Pancreas (tissue), 10 donors: ENCODE measurements at places on chromosomes 4 and X. TPM values are rescaled to one million over a fixed set of nuclear protein-coding genes. Genes with fewer than 3 reads are reported as not detected.
A peak's percentile ranks its signal among the peaks of the same experiment; 100 is the strongest.

MAOA gene
- total RNA-seq, result 43.1 TPM

RAB9B gene
- 1.1 TPM for total RNA-seq

IL2 gene
- 2.6 TPM for total RNA-seq

COQ2 gene
- total RNA-seq, result 3.4 TPM

UGT2B28 gene
- not detected for total RNA-seq

DKK2 gene
- total RNA-seq, result 0.09 TPM

TMPRSS11D gene
- total RNA-seq, result not detected

- H3K4me1 ChIP-seq, result peaks cover 12% of the 10 kb centered on the region
- H3K27me3 ChIP-seq, result no peaks in the 10 kb centered on the region
- DNase-seq, result peak; percentile 73
- H3K36me3 ChIP-seq, result no peaks in the 10 kb centered on the region
- peak overlapping the region; percentile 50 for H3K27ac ChIP-seq
- no peak overlapping the region for H3K4me3 ChIP-seq
Measured at GRCh38 chr4:140158365-140159030, 4.5 kb upstream of the MAML3 start.

- H3K36me3 ChIP-seq, result no peaks in the 10 kb centered on the region
- H3K4me3 ChIP-seq, result no peak overlapping the region
- DNase-seq, result no peak
- H3K4me1 ChIP-seq, result no peaks in the 10 kb centered on the region
- peaks cover 4% of the 10 kb centered on the region for H3K27me3 ChIP-seq
- no peak overlapping the region for H3K27ac ChIP-seq
Measured at GRCh38 chr4:156313497-156313896, 359.8 kb upstream of the CTSO start.

- H3K4me1 ChIP-seq, result peaks cover 5% of the 10 kb centered on the region
- H3K4me3 ChIP-seq, result no peak overlapping the region
- no peak overlapping the region for H3K27ac ChIP-seq
- H3K27me3 ChIP-seq, result no peaks in the 10 kb centered on the region
Measured at GRCh38 chr4:153142700-153143438, 61.4 kb upstream of the TRIM2 start.

GRCh38 chrX:15136795-15137194 is 133.1 kb downstream of the ASB9 start:
- no peak overlapping the region for H3K4me3 ChIP-seq
- DNase-seq, result no peak
- no peaks in the 10 kb centered on the region for H3K27me3 ChIP-seq
- no peaks in the 10 kb centered on the region for H3K4me1 ChIP-seq
- H3K36me3 ChIP-seq, result no peaks in the 10 kb centered on the region

GRCh38 chrX:51891821-51892551 is 1.4 kb upstream of the MAGED1 start:
- no peaks in the 10 kb centered on the region for H3K27me3 ChIP-seq
- no peak overlapping the region for H3K27ac ChIP-seq
- H3K4me1 ChIP-seq, result no peaks in the 10 kb centered on the region
- H3K4me3 ChIP-seq, result no peak overlapping the region
- DNase-seq, result no peak

DNA sequence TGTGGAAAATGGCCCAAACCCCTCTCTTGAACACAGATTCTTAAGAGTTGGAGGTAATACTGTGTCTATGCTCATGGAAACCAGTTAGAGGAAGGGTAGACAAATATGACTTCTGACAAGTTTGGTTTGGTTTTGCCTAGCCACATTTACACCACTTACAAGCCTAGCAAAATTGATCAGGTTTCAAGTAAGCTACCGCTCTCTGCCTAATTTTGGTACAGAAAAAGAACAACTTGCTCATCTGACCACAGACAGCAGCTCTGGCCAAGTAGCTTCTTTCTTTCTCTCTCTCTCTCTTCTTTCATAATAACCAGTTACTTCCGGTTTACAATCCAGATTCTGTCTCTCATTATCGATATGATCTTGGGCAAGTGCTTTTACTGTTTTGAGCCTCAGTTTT is 260.0 kb downstream of the GLUD2 start:
- no peaks in the 10 kb centered on the region for H3K4me1 ChIP-seq
- H3K27me3 ChIP-seq, result no peaks in the 10 kb centered on the region
- H3K4me3 ChIP-seq, result no peak overlapping the region
- no peaks in the 10 kb centered on the region for H3K36me3 ChIP-seq
- DNase-seq, result no peak

DNA sequence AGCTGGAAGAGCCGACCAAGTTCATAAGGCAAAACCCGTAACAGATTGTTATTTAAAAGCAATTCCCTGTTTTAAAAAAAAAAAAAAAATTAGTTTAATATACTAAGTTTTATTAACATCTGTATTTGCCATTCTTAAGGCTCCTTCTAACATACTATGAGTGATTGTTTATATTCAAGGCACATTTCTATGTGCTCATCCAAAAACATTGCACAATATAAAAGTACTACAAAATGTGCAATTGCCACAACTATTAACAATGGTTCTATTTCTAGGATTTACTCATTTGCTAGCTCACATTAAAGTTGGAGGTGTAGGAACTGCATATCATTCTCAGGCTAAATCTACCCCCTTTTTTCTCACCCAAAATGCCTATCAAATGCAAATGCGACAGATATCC is 46.1 kb downstream of the CNOT6L start:
- DNase-seq, result no peak
- H3K4me3 ChIP-seq, result no peak overlapping the region
- no peaks in the 10 kb centered on the region for H3K27me3 ChIP-seq
- no peak overlapping the region for H3K27ac ChIP-seq
- no peaks in the 10 kb centered on the region for H3K36me3 ChIP-seq

DNA sequence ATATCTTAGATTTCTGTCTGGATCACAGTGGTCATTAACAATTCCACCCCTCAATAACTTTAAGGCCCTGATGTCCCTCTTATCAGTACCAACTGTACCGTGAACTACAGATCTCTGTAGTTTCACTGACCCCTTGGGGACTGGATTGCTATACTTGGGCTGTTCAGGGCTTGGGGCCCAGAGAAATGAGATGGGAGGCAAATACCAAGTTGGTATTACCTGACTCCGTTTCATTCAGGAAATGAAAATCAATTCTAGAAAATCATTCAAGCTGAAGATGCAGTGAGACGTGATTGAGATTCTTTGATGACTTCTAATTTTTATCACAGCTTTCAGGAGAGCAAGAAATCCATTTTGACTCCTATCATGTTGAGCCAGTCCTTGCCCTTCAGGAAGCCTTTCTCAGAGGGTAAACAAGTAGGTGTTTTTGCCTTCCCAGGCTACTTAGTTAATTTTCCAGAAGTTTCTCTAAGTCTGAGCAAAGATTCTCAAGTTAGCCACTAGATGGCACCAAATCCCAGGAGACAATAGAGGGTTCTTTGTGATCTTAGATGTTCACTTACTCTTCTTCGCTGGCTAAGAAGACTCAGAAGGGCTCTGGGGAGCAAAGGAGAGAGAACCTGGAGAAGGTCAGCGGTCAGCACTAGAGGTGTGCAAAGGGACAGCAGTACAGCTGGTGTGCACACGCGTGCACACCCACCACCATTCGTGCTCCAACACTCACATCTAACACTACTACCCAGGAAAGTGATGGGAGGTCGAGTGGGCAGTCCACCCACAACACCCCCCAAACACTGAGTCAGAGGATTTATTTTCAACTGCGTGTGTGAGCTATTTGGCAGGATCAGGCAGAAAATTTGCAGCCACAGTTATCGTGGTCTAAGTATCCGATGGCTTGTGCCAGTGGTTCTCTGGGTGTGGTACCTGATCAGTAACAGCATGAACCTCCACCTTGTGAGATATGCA is 7.4 kb downstream of the HNRNPH2 start:
- H3K36me3 ChIP-seq, result no peaks in the 10 kb centered on the region
- H3K27me3 ChIP-seq, result no peaks in the 10 kb centered on the region
- H3K4me3 ChIP-seq, result no peak overlapping the region
- peak overlapping the region; percentile 56 for H3K27ac ChIP-seq
- DNase-seq, result no peak

DNA sequence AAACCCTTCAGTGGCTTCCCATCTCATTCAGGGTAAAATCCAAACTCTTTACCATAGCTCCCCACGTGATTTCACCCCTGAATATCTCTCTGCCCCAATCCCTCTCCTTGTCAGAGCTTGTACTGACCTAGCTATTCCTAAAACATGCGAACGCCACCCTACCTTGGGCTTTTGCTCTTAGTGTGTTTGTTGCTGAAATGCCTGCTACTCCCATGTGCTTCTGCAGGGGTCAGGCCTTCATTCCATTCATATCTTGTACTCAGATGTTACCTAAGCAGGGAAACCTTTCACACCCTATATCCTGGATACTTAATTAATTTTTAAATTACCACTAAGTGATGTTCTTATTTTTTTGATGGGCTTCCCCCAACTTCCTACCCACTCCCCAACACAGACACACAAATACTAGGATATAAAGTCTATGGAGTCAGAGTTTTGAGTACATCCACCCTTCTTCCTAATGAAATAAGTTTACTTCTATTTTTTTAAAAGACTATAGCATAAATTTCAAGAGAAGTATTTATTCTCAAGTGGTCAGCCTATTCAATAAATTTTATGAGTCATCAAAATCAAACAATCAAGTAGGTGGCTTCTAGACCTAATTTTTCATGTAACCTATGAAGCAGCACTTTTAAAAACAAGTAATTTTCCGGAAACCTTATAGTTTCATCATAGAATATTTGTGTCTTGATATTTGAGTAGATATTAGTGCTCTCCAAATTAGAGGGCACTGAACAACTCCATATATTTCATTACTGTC is 189.4 kb downstream of the RAPGEF2 start:
- no peaks in the 10 kb centered on the region for H3K36me3 ChIP-seq
- H3K27me3 ChIP-seq, result no peaks in the 10 kb centered on the region
- no peak for DNase-seq
- H3K4me1 ChIP-seq, result no peaks in the 10 kb centered on the region
- H3K4me3 ChIP-seq, result no peak overlapping the region
- no peak overlapping the region for H3K27ac ChIP-seq

- no peaks in the 10 kb centered on the region for H3K27me3 ChIP-seq
- DNase-seq, result no peak
Measured at GRCh38 chr4:168408620-168409019, 71.7 kb downstream of the DDX60L start.

DNA sequence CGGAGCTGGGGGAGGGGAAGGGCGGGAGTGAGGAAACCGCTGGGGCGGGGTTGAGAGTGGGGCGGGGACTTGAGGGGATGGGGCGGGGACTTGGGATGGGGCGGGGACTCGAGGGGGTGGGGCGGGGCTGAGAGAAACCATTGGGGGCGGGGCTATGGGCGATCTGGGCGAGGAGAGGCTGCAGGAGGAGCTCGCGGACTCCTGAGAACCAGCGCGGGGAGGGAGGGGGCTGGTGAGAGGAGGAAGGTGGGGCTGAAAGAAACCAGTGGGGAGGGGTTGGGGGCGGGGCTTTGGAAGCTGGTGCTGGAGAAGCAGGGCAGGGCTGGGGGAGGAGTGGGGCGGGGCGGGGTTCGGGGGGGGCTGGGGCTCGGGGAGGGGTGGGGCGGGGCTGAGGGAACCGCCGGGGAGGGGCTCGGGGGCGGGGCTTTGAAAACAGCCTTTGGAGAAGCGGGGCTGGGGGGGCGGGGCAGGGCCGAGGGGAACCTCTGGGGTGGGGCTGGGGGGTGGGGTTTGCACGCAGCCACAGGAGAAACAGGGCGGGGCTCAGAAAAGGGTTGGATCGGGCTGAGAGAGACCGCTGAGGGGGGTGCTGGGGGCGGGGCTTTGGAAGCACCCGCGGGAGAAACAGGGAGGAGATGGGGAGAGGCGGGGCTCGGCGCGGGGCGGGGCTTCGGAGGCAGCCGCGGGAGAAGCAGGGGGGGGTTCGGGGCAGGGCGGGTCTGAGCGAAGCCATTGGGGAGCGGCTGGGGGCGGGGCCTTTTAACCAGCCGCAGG is 777 bp upstream of the EOLA2 start:
- no peaks in the 10 kb centered on the region for H3K4me1 ChIP-seq
- no peaks in the 10 kb centered on the region for H3K27me3 ChIP-seq
- H3K36me3 ChIP-seq, result no peaks in the 10 kb centered on the region
- H3K4me3 ChIP-seq, result no peak overlapping the region
- H3K27ac ChIP-seq, result peak overlapping the region; percentile 87

DNA sequence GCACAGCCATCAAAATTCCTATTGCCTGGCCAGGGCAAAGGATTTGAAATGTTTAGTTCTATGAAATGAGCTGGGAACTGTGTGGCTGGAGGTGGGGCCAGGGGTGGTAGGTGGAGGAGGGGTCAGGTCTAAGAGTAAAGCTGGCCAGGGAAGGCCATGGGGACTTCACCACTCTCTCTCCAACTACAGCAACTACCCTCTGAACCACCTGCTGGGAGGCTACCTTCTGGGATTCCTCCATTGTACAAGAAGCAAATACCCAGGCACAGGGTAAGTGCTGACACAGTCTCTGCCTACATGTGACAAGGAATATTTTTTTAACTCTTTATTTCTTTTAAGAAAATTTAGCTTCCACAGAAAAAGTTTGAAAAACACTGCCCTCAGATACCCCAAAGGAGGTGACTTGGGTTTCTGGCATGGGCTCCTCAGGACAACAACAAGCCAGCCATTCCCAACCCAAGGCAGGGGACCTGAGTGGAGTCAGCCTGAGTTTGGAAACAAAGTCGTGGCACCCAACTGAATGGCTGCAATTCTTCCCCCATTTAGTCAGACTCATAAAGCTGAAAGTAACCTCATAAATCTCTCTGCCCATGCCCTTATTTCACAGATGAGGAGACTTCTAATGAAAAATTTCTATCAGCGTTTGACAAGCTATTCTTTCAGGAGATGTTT is 593.8 kb upstream of the DIPK2B start:
- no peaks in the 10 kb centered on the region for H3K36me3 ChIP-seq
- H3K4me3 ChIP-seq, result no peak overlapping the region
- no peak for DNase-seq

- H3K4me3 ChIP-seq, result no peak overlapping the region
- no peaks in the 10 kb centered on the region for H3K36me3 ChIP-seq
Measured at GRCh38 chr4:97987019-97987648, 156.1 kb downstream of the STPG2 start.

DNA sequence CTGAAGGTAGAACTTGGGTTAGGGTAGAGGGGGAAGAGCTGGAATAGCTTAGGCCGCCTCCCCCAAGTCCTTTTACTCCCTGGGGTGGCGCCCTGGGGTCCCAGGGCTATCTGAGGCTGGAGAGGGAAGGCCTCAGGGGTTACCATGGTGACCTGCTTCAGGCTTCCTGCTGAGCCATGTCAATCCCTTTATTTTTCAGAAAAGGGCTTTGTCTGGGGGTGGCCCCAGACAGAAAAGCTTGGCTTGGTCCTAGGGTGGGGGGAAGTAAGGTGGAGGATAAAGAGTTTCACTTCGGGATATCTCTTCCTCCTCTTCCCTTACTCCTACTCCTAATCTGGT is 6.3 kb downstream of the EFNB1 start:
- no peaks in the 10 kb centered on the region for H3K4me1 ChIP-seq
- peak; percentile 0 for DNase-seq
- H3K4me3 ChIP-seq, result no peak overlapping the region
- no peak overlapping the region for H3K27ac ChIP-seq
- no peaks in the 10 kb centered on the region for H3K27me3 ChIP-seq

DNA sequence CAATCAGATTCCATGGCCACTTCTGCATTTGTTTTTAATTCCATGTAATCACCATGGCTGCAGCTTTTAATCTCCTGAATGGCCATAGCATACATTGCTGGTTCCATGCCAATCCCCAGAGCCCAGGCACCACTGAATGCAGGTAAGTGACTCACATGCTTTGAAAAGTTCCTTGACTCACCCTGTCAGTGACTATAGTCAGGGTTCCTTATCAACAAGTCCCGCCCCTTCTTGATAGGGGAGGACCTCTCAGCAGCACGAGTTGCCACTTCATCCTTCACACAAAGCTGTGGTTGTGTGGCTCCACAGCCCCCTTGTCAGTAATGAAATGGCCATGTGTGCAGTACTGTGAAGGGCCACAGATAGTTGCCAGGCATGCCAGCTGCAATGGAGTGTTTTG is 516.6 kb downstream of the PPARGC1A start:
- H3K27me3 ChIP-seq, result no peaks in the 10 kb centered on the region
- H3K27ac ChIP-seq, result no peak overlapping the region
- no peak for DNase-seq
- no peaks in the 10 kb centered on the region for H3K36me3 ChIP-seq
- H3K4me1 ChIP-seq, result peaks cover 8% of the 10 kb centered on the region
- H3K4me3 ChIP-seq, result no peak overlapping the region
